ENCODE measurements at places on chromosomes 4 and X. TPM values are rescaled to one million over a fixed set of nuclear protein-coding genes. Genes with fewer than 3 reads are reported as not detected.
A peak's percentile ranks its signal among the peaks of the same experiment; 100 is the strongest.

DNA sequence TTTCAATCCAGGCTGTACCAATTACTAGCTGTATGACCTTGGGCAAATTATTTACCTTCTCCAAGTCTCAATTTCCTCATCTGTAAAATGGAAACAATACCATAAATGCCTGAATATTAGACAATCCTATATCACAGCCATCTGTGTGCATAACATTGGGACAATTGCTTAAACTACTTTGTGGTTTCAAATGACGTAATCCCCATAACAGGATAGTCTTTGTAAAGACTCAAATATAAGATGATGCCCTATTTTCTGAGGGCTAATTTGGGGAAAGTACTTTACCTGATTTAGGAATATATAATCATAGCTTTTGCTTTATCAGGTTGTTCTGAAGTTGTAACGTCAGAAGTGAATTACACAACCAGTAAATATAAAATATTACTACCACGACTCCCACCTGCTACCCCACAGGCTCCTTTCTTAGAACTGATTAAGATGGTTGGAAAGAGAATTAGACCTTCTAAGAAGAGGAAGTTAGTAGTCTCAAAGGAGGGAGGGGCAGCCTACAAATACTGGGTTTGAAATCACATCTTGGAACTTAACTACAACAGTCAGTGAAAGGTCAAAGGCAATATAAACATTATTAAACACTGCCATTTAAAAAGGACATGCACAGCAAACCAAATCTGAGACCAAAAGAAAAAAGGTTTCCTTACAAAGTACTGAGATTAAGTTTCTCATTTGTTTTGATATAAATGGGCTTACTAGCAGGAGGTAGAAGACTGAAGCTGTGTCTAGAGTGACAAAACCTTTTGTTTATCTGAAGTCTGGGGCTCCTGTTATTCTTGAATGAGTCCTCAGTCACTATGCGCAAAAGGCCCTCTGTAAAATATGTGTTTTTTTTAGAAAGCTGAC lies 215.0 kb downstream of the SCFD2 start:
- no peak for DNase-seq

DNA sequence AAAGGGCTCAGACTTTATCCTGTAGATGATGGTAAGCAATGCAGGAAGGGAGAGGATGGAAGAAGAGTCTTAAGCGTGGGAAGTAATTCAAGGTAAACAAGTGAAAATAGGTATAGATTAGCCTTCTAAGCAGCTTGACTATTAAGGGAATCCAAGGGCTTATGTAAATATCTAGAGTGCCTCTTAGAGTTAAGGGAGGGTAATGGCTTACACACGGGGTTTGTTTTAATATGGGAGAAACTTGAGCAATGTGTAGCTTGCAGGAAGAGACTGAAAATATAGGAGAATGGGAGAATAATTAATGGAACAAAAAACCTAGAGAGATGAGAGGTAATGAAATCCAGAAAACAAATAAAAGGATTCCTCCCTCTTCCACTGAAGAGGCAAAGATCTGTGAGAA lies 12.8 kb upstream of the SAP30 start:
- no peak for DNase-seq

GRCh38 chr4:108458681-108459080 lies 161.7 kb upstream of the RPL34 start:
- no peak for DNase-seq

DNA sequence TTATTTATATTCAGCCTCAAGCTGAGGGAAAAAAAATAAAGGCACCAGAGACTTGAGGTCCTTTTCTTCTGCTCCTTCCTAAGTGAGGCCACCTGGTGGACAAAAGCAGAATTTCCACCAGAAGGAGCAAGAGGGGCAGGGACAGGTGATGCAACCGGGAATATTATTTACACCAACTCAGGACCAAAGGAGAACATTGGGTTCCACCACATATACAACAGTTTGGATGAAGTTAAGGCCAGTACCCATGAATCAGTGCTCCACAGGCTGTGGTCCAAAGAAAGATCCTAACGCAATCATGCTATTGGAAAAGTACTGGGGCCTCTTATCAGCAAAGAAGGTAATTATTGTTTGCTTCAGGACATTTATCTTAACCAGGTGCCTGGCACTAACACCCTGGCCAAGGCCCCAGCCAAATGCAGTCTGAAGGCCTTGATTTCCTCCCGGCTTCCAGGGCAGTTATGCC lies 57.4 kb downstream of the TSC22D3 start:
- DNase-seq, result no peak

DNA sequence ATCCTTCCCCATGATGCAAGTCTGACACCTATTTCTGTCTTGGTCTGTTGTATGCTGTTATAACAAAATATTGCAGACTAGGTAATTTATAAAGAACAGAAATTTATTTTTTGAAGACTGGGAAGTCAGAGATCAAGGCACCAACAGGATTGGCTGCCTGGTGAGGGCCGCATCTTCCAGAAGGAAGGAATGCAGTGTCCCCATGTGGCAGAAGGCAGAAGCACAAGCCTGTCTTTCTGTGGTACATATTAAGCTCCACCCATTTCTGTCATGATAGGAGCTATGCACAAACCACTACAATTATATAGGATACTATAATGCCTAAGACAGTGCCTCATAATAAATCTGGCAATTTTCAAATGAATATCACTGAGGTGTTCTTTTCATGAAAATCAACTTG lies 502.3 kb upstream of the DIAPH2 start:
- no peak for DNase-seq

DNA sequence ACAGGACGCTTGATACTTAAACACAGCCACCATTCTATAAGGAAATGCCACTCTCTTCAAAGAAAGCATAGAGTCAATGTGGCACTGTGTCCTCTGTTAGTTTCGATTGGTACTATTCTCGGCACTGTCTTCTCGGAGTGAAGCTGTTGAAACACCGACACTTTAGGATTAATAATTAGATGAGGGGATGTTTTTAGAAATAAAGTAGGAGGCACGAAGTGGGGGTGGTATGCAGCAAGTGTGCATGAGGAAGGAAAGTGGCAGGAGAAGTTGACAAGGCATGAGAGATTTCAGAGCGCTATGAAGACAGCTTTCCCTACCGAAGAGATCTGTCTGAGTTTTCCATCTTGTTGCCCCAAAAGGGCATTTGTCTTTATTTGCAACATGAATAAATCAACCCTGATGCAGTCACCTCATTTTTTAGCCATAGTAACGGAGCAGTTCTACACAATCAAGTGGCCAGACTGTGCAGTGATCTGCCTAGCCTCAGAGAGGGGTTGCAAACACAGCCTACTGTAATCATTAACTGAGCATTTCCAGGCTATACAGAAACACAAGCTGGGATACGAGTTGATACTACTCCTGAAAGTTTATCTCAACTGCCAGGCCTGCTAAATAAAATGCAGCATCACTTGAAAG lies 8.3 kb downstream of the GPRIN3 start:
- DNase-seq, result no peak

DNA sequence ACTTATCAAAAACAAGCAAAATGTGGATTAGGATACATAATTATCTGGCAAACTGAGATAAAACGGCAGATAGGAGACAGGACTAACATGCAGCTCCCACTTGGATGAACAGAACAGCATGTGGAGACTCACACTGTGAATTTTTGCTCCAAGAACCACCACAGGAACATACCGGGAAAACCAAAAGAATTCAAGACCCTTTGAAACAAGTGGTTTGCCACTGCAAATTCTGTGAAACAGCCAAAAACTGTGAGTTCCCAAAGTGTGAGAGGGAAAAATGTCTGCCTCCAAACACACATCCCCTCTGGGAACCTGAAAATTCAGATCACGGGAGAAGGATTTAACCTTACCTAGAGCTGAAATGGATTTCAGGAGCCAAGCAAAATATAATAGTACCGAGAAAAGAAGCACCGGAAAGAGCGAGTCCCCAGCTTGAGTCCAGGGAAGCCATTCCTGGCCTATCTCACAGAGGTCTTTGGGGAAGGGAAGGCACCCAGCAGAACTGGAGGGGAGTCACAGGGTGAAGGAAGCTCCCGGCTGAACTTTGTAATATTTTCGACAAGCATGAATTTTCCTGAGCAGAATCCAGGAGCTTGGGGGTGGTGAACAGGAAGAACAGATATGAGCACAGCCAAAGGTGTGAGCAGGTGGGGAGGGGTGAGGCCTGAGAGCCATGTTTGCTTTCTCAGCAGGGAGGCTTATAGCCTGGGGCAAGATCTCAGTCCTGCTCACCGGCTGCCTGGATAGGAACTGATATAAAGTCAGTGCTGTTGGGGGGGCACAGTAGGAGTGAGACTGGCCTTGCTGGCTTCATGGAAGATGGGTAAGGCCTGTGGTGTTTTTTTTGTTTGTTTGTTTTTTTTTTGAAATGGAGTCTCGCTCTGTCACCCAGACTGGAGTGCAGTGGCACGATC lies 23.9 kb downstream of the MANBA start:
- DNase-seq, result no peak

GRCh38 chr4:14345356-14345775 lies 656.9 kb upstream of the CPEB2 start:
- no peak for DNase-seq

DNA sequence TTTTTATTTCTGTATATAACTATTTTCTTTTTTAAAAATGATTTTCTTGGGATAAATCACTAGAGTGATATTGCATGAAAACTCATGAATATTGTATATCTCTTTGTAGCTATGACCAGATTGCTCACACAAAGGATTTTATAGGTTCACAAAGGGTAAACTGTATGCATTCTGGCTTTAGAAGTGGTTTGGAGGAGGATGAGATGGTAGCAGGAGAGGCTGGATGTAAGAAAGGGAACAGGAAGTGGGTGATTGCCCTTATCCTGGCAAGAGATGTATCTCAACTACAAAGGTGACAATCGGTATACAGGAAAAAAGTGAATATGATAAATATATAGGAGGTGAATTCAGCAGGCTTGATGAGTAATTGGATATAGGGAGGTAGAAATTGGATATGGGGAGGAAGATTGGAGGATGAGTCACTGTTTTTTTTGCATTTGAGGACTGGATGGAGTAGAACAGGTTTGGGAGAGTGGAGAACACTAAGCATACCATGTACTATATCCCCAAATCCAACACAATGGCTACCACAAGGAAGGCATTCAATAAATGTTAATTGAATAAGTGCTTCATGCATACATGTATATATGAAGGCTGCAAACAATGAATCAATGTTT lies 9.9 kb downstream of the FGG start:
- DNase-seq, result no peak

- DNase-seq, result peak; percentile 88
Observed at GRCh38 chr4:147822128-147822527, 90.2 kb downstream of the ARHGAP10 start.

GRCh38 chr4:4486969-4487368 lies 54.9 kb downstream of the STX18 start:
- DNase-seq, result no peak

DNA sequence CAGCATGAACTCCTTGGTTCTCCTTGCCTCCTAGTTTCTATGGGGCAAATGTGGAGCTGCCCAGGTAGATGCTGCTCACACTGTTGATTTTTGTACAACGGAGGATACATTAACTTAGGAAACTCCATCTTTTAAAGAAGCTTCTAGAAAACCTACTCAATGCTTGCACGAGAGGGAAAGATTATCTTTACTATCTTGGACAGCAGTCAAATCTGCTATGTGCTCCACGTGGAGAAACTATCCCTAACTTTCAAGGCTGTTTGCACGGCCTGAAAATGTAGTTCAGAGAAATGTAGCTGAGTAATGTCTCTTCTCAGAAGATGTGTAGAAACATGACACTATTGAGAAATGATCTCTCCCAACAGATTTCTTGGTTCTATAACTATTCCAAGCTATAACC lies 1530.9 kb upstream of the PABPC4L start:
- DNase-seq, result no peak

DNA sequence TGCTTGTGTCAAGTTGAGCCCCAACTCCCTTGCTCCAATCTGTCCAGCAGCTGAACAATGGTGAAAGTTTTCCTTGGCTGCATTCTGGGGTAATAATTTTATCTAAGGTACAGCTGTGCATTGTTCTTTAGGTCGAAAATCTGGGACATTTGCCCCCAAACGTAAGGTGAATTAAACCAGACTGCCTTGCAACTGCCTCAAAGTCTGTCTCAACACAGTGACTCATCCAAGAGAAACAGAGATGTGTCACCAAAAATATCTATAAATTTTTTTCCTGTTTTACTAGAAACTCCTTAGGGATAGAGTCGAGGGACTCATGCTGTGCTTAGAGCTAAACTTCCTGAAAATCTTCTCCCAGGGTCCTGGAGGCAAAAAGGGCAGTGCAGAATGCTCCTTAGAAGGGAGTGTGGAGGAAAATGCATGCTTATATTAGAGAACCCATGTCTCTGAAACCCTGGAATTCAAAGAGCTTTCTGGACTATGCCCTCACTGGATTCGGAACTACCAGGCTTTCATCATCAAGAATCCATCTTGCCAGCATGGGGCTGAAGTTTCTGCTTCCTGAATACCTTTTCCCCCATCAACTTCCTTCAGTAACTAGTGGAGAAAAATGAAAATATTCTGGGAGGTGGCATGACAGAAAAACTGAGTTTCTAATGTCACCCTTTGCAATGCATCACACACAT lies 115.7 kb downstream of the PALLD start:
- no peak for DNase-seq

- DNase-seq, result no peak
Observed at GRCh38 chrX:49312176-49312575, 8.7 kb downstream of the GAGE10 start.

- no peak for DNase-seq
Observed at GRCh38 chr4:13548059-13548983, 4.0 kb upstream of the NKX3-2 start.

DNA sequence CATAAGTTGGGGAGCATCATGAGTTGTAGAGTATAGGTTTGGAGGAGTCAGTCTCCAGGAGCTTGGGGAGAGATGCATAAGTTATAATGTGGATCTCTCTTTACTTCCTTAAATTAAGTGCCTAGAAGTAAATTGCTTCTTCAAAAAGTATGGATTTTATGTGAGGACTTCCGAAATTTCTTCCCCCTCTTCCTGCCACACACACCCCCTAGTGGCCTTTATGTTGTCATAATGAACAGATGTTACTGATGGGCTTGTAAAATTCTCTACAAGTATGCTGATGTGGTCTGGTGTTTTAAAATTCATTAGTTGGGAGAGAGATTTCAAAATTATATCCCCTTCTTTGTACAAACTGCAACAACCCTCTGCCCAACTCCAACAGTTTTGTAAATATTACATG lies 2.3 kb upstream of the METTL14 start:
- DNase-seq, result no peak

DNA sequence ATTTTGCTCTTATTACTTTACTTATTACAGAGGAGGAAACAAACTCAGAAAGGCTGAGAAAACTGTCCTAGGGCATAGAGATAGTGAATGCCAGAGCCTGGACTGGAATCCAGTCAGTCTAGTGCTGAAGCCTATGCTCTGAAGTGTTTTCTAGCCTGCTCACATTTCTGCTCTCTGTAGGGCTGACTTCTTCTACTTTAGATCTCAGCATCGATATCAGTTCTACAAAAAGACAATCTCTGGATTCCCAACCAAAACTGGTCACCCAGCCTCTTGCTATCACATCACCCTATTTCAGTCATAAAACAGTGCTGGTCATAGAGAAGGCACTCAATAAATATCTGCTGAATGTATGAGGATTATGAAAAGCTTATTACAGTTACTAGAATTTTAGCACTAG lies 87.2 kb downstream of the FAM13A start:
- DNase-seq, result no peak

ADGRG4 gene
- not detected for total RNA-seq

STPG2 gene
- total RNA-seq, result 0.43 TPM

CFAP299 gene
- total RNA-seq, result 0.38 TPM

SH3D19 gene
- 108 TPM for total RNA-seq

LINC00632 gene
- total RNA-seq, result 187 TPM

MAB21L2 gene
- not detected for total RNA-seq

SLITRK2 gene
- 0.35 TPM for total RNA-seq
